ENCODE measurements at places on chromosomes 7 and 10. TPM values are rescaled to one million over a fixed set of nuclear protein-coding genes. Genes with fewer than 3 reads are reported as not detected.

The CYP2C19 gene
- not detected for total RNA-seq

DNA sequence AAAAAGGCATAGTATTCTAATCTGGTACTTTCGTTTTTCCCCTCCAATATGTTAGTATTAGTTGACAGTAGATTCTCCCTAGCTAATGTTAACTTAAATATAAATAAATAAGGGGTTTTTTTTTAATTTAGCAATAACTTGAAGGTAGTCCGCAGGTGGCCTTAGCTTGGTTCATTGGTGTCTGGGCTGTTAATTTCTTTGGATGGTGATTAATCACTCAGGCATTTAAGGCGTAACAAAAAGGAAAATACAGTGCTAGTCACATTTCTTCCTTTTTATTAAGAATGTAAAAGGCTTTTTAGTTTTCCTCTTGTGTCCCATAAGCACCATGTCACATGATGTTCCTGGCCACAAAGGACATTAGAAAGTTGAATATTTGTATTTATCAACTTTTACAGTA lies 161.0 kb upstream of the POT1 start:
- DNase-seq: no peak

DNA sequence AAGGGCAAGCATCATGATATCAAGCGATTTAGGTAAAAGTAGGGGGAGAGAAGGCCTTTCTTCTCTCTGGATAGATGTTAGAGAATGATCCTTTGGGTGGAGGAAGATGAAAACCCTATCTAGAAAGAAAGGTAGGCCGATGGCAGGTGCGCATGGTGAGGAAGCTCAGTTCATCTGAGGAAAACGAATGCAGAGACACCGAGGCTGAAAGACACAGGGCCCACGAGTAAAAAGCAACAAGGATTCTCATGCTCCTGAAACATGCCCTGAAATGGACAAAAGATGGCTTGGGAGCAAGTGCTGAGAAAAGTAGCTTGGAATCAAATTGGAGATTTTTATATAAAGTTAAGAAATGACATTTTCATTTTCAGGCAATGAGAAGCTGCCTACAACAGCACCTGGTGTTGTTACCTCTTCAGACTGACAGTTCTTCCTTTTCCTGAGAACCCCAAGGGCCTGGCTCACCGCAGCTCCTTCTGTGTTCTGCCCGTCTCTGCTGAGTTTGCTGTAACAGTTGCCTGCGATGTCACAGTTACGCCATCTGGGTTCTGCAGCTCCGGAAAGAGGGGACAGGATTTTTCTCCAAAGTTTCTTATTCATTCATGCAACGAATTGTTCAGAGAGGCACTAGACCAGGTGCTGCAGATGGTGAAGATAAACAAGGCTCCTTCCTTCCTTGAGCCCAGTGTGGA lies 402.0 kb upstream of the KLF6 start:
- DNase-seq: no peak

The SLC18A3 gene
- total RNA-seq: not detected

DNA sequence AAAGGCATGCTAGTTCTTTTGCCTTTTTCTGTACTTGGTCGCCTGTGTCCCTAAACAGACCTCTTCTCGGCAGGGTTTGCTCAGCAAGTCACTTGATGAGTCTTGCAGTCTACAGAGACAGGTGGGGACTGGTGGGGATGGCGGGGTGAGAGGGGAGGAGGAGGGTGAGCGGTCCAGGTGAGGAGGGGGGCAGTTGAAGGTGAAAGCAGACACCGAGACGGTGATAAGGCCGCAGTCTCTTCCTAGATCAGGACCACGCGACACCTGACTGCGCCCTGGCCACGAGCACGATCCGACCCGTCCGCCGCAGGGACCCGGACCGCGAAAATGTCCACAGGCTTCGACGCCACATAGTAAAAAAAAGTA lies 566 bp downstream of the ASNS start:
- DNase-seq: no peak

The PRKCQ gene
- 0.42 TPM for total RNA-seq

- DNase-seq: no peak
Observed at GRCh38 chr7:11191081-11191480, 217.4 kb downstream of the PHF14 start.

- peak; percentile 42 for DNase-seq
Observed at GRCh38 chr10:78215645-78216044, 182.0 kb downstream of the RPS24 start.

The MBL2 gene
- not detected for total RNA-seq

DNA sequence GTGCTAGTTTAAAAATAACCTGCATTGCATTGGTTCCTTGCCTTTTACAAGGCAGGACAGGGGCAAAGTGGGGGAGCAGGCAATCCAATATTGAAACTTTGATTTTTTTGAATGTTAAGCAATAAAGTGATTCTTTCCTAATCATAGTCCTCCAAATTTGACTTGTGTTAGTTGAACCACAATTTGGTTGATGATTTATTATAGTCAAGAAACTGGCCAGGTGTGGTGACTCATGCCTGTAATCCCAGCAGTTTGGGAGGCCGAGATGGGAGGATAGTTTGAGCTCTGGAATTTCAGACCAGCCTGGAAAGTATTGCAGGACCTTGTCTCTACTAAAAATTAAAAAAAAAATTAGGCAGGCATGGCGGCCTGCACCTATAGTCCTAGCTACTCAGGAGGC lies 27.9 kb upstream of the ABLIM1 start:
- no peak for DNase-seq

GRCh38 chr10:78720091-78720490 lies 348.7 kb upstream of the ZMIZ1 start:
- no peak for DNase-seq

DNA sequence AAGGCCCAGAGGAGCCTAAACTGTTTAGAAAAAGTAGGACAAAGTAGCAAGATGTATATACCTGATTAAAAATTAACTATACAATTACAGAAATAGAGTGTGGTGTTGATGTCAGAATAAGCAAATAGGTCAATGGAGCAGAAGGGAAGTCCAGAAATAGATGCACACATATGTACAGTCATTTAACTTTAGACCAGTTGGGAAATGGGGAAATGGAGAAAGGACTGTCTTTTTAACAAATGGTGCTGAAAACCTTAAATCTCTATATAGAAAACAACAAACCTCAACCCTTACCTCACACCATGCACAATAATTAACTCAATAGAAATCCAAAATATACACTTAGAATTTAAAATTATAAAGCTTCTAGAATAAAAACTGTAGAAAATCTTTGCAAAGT lies 72.2 kb downstream of the CH25H start:
- no peak for DNase-seq

The NRAP gene
- not detected for total RNA-seq

DNA sequence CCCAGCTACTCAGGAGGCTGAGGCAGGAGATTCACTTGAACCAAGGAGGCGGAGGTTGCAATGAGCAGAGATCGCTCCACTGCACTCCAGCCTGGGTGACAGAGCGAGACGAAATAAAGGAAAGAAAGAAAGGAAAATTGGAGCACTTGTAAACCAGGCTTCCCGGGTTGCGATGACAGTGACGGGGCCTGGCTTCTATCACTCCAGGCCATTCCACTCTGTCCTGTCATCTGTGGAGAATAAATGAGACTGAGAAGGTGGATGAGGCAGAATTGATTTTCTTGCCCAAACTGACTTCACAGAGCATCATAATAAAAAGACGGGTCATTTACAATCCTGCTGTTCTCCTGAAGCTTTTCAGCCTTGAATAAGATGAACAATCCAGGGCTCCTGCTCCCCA lies 12.1 kb upstream of the KPNA7 start:
- no peak for DNase-seq

GRCh38 chr10:17716161-17716560 lies 35.8 kb upstream of the TMEM236 start:
- DNase-seq: no peak

DNA sequence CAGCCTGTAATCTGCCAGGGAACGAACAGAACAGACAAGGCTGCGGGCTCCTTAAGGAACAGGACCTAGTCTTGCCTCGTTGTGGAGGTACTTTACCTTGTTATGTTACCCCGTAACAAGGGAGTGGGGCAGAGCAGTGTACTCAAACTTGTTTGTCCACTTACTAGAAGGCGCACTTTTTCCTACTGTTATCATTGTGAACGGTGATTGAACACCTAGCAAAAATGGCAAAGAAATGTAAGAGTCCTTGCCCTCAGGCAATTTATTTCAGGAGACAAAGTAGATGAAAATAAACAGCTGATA lies 620 bp upstream of the IMPDH1 start:
- DNase-seq: no peak

The OR2A12 gene
- not detected for total RNA-seq

- DNase-seq: no peak
Observed at GRCh38 chr10:971150-971542, 17.1 kb upstream of the GTPBP4 start.

The OGDH gene
- 80.8 TPM for total RNA-seq

The DLX6 gene
- total RNA-seq: not detected

DNA sequence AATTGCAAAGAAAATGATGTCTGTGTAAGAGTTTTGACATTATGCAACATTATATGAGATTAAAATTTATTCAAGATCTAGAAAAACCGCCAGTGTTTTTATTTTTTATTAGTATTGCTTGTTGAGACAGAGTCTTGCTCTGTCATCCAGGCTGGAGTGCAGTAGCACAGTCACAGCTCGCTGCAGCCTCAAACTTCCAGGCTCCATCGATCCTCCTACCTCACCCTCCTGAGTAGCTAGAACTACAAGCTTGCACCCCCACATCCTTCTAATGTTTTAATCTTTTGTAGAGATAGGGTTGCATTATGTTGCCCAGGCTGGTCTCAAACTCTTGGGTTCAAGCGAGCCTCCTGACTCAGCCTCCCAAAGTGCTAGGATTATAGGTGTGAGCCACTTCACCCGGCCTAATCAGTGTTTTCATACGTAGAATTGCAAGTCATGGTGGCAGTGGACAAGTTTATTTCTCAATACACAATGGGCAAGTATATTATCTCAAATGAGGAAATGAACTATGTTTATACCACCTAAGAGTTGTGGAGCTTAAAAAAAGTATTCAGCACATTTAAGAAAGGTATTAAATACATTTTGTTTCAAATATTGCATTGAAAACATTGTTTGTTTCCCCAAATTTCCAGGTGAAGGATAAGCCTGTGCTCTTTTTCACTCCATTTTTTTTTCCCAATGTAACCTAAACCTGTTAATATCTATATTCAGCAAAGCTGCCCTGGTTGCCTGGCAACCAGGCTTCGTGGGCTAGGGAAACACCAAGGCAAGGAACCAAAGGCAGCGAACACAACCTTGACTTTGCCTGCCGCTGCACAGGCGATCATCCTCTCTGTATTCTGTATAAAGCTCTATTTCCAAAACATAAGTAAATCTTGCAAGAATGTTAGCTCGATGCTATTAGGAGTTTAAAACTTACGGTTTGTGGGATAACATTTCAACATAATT lies 163.9 kb downstream of the CACNB2 start:
- DNase-seq: no peak

GRCh38 chr10:102066399-102067088 lies 1.4 kb downstream of the HPS6 start:
- DNase-seq: no peak

- DNase-seq: no peak
Observed at GRCh38 chr10:126561921-126562680, 108.4 kb downstream of the C10orf90 start.

DNA sequence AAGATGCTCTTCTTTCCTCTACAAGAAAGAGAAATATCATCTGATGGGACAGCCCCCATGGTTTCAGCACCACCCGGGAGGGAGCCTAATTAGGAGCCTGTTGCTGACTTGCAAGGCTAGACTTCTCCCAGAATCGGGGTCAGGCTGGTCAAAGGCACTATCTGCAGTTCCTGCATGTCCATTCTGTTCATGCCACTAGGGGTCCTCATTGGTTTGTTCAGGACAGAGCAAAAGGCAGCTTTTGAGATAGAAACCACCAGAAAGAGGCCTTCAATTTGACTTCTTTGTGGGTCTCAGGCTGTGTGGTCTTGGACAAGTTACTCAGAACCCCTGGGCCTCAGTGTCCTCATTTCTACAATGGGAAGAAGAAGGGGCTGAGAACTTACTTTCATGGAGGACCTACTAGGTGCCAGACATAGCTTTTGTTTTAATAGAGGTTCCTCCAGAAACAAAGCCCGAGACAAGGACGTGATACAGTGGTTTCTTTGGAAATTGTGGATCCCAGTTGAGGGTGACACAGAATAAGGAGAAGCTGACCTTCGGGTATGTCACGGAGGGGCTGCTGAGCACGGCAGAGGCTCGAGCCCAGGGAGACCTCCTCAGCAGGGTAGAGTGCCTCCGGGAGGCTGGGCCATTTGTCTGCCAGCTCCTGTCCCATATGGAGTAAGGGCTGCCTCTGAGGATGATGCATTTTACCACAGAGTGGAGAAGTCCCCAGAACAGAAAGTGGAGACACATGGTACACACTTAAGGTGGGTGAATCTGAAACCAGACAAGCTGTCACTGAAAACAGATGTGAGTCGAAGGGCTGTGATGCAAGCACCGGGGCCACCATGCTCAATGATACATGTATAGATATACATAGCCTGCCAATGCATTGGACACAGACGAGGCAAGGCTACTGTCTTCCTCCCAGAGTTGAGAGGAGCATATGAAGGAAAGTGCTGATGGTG lies 33.1 kb upstream of the NEUROD6 start:
- DNase-seq: no peak

DNA sequence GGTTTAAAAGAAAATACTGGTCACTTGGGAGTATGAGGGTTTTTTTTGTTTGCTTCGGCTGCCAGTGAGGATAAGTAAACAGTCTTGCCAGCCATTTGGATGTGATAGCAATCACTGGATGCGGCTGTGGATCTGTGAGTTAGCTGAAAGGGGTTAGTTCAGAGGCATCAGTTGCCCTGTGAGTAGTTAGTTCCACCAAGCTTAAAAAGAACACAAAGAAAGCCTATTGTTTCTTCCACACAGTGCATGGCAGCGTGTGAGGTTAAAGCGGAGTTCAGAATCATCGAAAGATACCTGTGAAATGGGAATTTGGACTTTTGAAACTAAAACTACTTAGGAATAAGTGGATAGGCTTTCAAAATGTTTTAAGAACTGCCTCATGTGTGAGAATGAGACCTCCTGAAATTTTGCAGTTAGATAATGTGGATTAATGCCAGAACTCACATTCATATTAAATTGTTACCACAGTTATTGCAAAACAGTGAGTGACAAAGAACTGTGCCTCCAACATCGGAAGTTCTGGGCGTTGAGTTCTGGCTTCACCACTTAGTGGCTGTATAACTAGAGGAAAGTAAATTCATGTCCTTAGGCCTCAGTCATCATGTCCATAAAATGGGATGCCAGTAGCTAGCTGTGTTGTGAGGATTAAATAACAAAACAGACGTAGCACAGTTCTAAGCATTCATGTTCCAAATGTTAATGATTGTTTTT lies 31.3 kb downstream of the KIAA1217 start:
- DNase-seq: no peak

DNA sequence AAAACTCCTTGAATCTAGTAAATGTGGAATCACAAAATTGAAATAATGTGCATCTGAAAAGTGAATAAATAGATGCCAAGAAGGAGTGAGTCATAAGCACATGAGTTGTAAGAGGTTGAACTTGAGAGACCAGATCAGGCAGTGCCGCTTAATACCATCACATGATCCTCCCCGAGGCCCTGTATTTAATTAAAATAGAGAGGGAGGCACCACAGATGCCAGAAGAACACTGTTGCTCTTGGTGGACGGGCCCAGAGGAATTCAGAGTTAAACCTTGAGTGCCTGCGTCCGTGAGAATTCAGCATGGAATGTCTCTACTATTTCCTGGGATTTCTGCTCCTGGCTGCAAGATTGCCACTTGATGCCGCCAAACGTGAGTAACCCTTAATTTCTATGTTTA lies at the start of gene GPNMB:
TSS of gene GPNMB (plus strand) at position 221 of the 400 bp plus-strand sequence. CDS start at position 304, 83 bp downstream.
- DNase-seq: no peak

The GPR26 gene
- not detected for total RNA-seq
